Smooth muscle cell of trachea (primary cell): ENCODE measurements at places on chromosomes 16 and 17. TPM values are rescaled to one million over a fixed set of nuclear protein-coding genes. Genes with fewer than 3 reads are reported as not detected.

The NUTF2 gene
- total RNA-seq = 141 and 205 TPM in 2 replicates

The NPW gene
- total RNA-seq = 0.29 and 2.5 TPM in 2 replicates

The CCDC57 gene
- 12.6 and 16.0 TPM in 2 replicates for total RNA-seq

The YBX2 gene
- total RNA-seq = 0.17 and 0.29 TPM in 2 replicates

The CFAP97D1 gene
- under 0.01 TPM in 1 of 2 replicates, not detected in the other for total RNA-seq

The EVPL gene
- under 0.01 TPM in 1 of 2 replicates, not detected in the other for total RNA-seq

The SLC7A6OS gene
- total RNA-seq = 16.0 and 19.5 TPM in 2 replicates

The KRT36 gene
- not detected in 2 replicates for total RNA-seq

The KRTAP1-1 gene
- not detected in 2 replicates for total RNA-seq
